ENCODE measurements at places on chromosomes 12 and 14.

- DNase-seq = no peak
Observed at GRCh38 chr14:38848243-38848935, 254.6 kb downstream of the SEC23A start.

DNA sequence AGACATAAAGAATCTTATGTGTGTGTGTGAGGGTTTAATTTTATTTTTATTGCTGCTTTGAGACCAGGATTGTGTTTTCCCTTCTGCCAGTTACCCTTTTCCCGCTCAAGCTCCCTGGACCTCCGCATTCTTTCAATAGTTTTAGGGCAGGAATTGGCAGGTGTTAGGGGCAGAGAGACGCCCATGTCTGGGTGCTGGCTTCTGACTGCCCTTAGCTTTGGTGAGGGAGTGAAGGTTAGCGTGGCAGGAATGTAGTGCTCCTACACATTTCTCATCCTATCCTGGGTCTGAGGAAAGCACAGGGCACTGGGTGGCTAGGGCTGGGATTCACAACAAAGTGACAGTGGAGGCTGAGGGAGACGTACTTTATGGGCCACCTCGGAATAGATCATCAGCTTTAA, 428.1 kb downstream of the ZFP36L1 start:
- DNase-seq = no peak

GRCh38 chr14:77347751-77348150, 26.9 kb downstream of the GSTZ1 start:
- no peak for DNase-seq

GRCh38 chr12:12616512-12617310, 5.0 kb downstream of the CREBL2 start:
- no peak for DNase-seq

- DNase-seq = peak; percentile 2
Observed at GRCh38 chr14:100526632-100527031, 60.6 kb downstream of the BEGAIN start.

DNA sequence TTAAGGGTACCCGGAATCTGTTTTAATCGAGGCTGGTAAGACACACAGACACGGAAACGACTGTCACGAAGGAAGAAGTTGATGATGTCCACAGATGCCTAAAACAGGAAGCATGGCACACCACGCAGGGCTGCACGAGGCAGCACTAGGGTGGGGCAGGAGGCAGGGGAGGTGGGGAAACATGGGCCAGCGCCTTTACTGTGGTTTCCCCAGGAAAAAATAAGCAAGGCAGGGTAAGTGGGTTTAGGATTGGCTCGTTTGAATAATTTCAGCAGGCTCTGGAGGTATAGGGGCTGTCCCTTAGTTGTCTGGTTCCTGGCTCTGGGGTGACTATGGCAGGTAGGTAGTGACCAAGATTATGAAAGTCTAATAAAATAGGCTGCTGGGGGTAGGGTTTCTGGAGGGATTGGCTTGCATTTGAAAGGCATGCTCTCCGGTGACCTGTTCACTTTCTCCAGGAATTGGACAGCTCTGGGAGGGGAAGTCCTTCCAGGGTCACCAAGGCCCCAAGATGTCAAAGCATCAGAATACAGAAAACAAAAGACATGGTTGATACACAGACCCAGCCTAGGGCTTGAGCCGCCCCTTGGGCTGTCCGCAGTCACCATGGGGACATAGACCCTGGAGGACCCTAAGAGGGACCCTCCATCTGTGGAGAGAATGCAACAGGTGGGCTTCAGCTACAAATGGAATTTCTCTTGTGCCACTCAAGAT, 35.3 kb downstream of the MAP1LC3B2 start:
- no peak for DNase-seq

DNA sequence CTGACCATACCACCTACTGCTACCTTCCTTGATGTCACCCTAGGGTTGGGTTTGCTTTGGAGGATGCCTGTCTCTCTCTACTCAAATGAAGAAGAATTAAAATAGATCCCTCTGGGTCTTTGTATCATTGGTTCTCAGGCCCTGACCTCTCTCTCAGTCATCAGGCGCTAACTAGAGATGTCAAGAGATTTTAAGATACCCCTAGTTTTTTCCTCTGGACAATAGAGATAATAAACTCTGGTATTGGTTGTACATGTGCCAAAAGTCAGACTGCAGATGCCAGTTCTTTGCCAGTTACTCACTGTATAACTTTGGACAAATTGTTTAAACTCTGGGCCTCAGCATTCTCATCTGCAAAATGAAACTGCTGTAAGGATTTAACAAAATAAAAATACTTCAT, 31.5 kb downstream of the ITPR2 start:
- no peak for DNase-seq

- DNase-seq = no peak
Observed at GRCh38 chr12:112808156-112808555, 16.6 kb downstream of the RPH3A start.

DNA sequence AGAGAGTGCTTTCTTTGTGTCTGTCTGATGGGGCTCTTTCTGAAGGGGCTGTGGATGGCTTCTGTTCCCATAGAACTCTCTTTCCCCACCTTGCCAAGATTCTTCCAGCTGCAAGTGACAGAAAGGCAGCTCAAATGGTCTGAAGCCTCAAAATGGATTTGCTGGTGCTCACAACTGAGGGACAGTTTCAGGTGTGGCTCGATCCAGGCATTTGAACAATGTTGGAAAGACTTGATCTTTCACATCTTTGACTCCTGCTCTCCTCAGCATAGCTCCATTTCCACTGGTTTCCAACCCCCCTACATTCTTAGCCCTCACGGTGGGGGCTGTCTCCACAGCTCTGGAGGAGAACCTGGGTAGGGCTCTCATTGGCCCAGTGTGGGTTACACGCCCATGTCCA, 15.9 kb downstream of the RFLNA start:
- DNase-seq = no peak

- no peak for DNase-seq
Observed at GRCh38 chr12:1878214-1878613, 40.2 kb downstream of the CACNA2D4 start.

DNA sequence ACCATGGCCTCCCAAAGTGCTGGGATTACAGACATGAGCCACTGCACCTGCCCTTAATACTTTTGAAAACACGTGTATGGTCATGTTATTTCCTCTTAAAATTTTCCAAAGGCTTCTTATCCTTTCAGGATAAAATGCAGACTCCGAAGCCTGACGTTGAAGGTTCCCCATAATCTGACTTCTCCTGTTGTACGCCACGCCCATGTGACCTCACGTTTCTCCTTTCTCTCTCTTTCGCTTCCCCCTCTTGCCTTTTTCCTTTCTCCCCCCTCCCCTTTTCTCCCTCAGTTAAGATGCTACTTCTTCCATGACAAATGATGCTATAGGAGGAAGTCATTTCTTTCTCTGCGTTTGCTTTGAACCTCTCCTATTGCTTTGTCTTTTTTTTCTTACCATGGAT, 266.0 kb downstream of the FBXL14 start:
- no peak for DNase-seq

DNA sequence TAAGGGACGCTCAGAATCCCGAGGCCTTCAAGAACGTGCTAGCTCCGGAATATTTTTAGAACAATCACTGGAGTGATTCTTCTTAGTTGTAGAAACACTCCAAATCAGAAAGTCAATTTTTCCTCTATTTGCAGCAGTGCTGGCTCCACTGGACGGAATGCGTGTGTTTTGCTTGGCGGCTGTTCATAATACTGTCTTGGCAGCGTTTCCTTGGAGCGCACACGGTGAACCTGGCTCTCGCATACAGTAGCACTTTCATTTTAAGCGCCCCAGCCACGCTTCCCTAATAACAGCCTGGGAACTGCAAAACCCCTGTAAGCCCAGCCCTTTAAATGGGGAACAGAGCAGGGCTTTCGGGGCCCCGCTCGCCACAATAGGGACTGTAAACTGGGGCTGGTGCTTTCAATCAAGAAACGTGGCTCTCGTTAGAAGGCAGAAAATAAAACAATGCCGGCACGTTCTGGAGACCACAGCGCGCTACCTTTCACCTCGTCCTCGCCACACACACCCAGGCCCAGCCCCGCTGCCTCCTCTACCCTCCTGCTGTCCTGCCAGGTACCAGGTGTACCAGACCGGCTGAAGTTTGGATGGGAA, 79.9 kb downstream of the BCL11B start:
- peak; percentile 62 for DNase-seq

DNA sequence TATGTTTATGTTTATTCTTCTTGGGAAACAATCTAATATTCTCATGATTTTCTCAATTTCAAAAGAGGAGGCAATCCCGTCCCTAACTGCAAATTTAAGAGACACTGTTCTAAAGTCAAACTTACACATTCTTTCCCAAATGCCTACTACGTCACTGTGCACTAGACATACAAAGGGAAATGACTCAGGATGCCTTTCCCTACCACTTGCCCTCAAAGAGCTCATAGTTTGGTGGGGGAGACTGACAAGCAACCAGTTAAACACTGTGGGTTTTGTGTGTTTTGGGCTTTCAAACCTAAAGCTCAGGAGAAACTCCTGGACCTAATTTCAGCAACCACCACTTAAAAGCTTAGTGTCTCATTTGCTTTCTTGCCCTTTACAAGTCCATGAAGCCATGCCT, 58.4 kb downstream of the ATP2B1 start:
- no peak for DNase-seq

DNA sequence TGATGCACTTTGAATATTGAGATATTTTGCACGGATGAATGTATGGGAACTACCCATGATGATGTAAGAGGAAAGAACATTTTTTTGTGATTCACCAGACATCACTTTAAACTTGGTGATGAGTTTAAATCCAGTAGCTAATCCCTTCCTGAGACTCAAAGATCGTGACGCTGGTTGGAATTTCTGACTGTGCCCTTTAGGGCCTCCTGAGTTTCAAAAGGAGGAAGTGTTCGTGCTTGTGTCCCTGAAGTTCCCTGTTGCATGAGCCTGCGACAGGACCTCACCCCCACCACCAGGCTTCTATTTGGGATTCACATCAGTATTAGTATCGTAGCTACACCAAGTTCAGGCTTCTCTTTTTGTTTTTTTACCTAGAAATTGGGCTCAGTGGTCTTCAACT, 18.6 kb upstream of the RIN3 start:
- DNase-seq = no peak

DNA sequence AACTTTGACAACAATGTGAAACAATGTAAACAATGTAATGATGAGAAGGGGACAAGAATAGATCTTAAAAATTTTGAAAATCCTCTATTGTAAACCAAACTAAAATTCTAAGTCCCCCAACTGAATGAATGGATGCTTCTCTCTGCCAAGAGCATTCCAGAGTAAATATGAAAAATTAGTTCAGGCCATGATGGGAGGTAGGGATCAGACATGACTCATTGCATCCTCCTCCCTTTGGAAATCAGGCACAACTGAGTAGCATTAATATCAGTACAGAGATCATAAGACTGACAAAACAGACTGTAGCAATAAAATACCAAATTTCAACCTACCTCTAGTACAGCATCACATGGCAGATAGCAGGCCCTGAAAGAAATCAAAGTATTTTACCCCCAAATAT, 559.9 kb downstream of the C12orf50 start:
- DNase-seq = no peak

DNA sequence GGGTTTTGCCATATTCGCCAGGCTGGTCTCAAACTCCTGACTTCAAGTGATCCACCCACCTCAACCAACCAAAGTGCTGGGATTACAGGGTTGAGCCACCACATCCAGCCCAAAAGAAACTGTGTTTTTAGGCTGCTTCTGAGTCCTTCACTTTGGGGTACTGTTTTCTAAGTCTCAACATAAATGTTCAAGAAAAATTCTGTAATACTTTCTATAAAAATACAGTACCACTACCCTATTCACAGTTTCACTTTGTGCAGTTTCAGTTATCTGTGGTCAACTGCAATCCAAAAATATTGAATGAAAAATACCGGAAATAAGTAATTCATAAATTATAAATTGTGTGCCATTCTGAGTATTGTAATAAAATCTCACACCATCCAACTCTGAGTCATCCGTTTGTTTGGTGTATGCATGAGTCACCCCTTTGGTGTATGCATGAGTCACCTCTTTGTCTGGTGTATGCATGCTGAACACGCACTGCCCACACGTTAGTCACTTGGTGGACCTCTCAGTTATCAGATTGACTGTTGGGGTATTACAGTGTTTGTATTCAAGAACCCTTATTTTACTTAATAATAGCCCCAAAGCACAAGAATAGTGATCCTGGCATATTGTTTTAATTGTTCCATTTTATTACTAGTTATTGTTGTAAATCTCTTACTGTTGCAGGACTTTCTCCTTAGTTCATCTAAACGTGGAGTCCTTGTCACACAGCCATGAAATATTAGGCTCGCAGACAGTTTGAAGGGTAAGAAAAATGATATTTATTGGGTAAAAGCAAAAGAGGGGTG, 190.2 kb downstream of the FSCB start:
- DNase-seq = peak; percentile 6

DNA sequence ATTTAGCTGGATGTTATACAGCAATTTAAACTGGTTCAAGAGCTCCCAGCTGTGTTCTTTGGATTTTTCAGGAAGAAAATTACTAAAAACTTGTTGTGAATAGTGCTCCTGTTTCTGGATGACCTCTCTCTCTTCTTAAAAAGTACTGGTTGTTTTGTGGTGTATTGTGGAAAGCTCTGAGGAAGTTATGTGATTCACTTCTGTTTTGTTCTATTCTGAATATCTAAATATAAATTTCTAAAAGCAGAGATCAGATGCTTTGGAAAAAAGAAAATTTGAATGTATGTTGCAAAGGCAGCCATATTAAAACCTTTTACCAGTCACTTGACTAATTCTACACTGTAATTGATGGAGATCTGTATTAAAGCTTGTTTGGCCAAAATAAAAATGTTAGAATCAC, 3.4 kb upstream of the C3AR1 start:
- no peak for DNase-seq

DNA sequence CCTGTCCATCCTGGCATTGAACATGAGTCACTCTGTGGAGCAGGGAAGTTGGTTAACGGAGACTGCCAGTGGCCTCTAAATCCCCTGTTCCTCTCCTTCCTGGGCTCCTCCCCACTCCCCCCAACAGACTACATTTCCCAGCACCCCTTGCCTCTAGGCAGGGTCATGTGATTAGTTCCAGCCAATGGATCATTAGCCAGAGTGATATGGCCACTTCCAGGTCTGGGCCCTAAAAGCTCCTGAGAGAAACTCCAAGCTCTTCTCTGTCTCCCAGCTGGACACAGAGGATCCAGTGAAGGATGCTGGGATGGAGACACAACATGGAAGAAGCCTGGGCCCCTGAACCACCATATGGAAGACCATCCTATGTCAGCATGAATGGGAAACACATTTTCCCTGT, 54.4 kb upstream of the RFLNA start:
- DNase-seq = no peak

DNA sequence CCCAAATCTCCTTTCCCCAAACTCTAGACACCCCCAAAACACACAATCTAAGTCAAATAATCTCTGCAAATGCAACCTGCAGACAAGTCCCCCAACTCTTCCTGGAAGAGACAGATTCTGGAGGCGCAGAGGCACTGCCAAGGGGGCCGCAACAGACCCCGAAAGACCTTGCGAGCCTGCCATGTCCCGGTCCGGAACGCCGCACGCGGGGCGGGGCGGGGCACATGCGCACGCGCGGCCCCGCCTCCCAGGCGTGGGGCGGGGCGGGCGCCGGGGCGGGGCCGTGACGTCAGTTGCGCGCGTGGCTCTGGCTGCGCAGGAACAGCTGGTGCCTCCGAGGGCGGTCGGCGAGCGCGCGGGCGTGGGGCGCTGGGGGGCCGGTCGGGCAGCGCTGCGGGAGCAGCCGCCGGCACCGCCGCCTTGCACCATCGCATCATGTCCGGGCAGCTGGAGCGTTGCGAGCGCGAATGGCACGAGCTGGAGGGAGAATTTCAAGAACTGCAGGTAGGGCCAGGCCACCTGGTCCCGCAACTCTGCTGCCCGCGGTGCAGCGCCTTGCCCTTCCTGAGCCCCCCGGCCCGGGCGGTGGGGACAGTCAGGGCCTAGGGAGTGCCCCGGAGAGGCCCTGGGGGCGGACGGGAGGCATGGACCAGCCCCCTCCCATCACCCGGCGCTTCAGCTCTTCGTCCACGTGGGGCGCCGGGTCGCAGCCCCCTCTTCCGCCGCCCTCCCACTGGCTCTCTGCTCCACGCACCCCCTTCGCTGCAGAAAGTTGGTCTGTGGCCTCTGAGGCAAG, at the start of gene TMEM120B:
Gene TMEM120B (plus strand): TSS at position 292 of the 796 bp plus-strand sequence. CDS start 144 bp downstream, at position 436.
- DNase-seq = peak; percentile 98

Measured in GM03348 (cell line).